ENCODE measurements at places on chromosomes 6 and 20.

DNA sequence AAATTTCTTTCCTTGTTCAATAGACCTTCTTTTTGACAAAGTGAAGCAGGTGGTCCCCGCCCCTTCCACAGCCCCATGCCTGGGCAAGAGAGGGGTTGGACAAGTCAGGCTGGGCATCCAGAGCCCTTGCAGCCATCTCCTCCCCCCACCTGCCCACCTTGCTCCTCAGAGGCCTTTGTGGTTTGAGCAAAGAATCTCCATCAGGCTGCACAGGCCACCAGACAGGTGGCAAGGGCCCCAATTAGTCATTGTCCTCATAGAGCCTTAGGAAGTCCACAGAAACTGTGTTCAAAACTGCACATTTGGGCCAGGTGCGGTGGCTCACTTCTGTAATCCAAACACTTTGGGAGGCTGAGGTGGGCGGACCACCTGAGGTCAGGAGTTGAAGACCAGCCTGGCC, 1.5 kb upstream of the MAPK13 start:
- no peak for DNase-seq

DNA sequence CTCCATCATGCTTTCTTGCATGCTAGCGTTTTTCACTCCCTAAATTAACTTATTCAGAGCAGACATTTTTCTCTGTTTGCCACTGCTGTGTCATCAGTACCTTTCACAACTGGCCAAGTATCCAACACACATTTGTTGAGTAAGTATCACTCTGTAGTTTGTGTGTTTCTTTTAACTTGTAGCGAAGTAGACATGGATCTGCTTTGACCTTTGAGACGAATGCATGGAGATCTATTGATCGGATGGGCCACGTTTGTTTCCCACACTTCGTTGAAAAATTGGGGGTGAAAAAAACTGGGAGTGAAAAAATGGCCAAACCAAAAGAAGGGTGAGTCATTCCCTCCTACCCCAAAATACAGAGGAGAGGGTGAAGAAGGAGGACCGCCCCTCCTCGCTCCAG, 12.9 kb upstream of the SLC9A8 start:
- DNase-seq: no peak

- no peak for DNase-seq
Observed at GRCh38 chr20:19370076-19371075, 157.9 kb downstream of the SLC24A3 start.

DNA sequence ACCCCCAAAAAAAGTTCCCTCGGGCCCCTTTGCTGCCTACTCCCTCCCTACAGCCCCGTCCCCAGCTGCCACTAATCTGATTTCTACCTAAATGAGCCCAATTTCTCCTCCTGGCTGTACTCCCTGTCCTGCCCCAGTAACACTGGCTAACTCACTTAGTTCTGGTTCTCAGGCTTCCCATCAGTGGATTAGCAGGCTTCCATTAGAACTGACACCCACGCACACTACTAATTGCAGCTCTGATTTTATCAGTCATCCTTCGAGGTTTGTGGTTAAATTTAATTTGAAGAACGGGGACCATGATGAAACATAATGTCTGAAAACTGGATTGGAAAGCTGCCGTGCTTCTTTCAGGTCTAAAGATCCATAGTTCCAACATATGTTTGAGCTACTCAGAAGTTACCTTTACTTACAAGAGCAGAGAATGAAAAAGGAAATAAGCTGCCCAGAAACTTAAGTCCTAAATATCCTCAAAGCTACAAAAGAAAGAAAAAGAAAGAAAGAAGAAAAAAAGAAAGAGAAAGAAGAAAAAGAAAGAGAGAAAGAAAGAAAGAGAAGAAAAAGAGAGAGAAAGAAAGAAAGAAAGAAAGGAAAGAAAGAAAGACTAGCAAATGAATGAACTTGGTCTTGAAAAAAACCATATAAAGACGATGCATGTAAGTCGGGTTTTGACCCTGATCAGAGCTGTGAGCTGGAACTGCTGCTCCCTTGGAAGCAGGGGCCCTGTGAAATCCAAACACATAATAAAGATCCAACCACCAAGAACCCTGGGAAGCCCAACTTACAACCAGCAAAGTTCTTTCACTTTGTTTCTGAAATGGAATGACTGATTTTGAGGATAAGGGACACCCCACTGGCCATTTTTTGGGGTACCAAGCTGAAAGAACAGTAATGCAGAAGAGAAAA, 51.7 kb downstream of the CNKSR3 start:
- DNase-seq: no peak

- no peak for DNase-seq
Observed at GRCh38 chr6:139129284-139129683, 5.6 kb upstream of the HECA start.

- DNase-seq: no peak
Observed at GRCh38 chr6:56169366-56169765, 78.0 kb downstream of the COL21A1 start.

DNA sequence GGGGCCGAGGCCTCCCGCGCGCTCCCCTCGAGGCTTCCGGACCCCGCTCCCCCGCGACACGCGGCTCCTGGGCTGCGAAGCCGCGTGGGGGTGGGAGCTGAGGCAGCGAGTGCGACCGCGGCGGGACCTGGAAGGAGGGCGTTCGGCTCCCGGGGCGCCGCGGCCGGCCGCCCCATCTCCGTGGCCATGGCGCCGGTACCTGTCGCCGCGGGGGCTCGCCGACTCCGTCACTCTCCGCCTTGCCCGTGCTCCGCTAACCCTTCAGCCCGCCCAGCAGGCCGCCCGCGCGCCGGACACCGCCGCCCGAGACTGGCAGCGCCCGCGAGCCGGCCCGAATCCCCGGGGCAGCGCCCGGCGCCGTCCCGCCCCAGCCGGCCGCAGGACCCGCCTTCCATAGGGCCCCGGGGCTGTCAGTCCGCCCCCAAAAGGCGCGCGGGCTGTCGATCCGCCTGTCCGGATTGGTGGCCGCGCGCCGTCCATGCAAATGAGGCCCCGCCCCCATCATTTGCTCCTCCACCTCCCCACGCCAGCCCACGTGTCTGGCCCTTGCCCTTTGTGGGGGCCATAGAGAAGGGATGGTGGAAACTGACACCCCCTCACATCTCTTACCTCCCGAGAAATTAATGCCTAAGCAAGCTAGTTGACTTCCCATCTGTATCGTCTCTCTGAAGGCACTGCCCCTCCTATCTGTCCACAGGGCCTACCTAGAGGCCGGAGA, at the start of gene FKBP5:
Gene FKBP5, minus strand, starts transcription at position 311 of the 718 bp plus-strand sequence. CDS start 46,091 bp downstream, outside the sequence.
- peak; percentile 96 for DNase-seq

DNA sequence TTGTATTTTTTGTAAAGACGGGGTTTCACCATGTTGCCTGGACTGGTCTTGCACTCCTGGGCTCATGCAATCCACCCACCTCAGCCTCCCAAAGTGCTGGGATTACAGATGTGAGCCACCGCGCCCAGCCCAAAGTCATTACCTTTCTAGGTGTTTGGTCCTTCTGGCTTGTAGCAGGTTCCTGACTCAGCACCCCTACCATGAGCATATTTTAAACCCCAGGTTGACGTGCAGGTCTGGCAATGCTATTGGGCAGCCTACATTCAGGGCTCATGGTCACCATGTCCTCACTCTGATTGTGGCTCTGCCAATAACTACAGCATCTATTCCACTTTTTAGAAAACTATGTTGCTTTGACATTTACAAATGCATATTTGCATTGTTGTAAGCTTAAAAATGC, 59.4 kb downstream of the IPCEF1 start:
- no peak for DNase-seq

GRCh38 chr20:46917155-46917554, 22.5 kb downstream of the EYA2 start:
- no peak for DNase-seq

- no peak for DNase-seq
Observed at GRCh38 chr20:44504402-44505307, 17.2 kb downstream of the SERINC3 start.

GRCh38 chr6:101083533-101084175, 202.5 kb upstream of the ASCC3 start:
- DNase-seq: no peak

- peak; percentile 62 for DNase-seq
Observed at GRCh38 chr20:49712996-49713752, 504 bp downstream of the B4GALT5 start.

DNA sequence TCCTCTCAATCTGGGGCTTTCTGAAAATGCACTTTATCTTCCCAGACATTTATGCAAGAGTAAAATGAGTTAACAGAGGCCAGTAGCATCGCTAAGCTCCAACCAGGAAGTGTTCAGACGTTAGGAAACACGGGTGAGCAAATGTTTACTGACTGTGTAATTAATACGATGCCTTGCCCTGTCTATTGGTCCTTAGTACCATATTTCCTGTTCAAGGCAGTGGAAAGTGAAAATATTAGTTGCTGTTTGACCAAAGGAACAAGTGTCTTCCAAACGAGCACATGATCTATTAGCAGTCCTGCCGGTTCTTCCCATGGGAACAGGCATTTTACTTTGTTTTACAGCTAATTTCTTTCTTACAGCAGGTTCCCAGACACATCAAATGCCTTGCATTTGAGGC, 311.1 kb upstream of the JAG1 start:
- no peak for DNase-seq

- DNase-seq: no peak
Observed at GRCh38 chr20:48460681-48461080, 367.1 kb downstream of the PREX1 start.

- no peak for DNase-seq
Observed at GRCh38 chr6:83539678-83540077, 27.3 kb downstream of the PRSS35 start.

- DNase-seq: no peak
Observed at GRCh38 chr20:57169162-57169561, 97.3 kb downstream of the BMP7 start.

GRCh38 chr6:170088582-170088955, 202.3 kb downstream of the DLL1 start:
- peak; percentile 62 for DNase-seq

GRCh38 chr6:47135772-47136171, 93.6 kb upstream of the ADGRF1 start:
- DNase-seq: no peak

GRCh38 chr6:124822204-124822613, 140.0 kb upstream of the RNF217 start:
- DNase-seq: no peak

DNA sequence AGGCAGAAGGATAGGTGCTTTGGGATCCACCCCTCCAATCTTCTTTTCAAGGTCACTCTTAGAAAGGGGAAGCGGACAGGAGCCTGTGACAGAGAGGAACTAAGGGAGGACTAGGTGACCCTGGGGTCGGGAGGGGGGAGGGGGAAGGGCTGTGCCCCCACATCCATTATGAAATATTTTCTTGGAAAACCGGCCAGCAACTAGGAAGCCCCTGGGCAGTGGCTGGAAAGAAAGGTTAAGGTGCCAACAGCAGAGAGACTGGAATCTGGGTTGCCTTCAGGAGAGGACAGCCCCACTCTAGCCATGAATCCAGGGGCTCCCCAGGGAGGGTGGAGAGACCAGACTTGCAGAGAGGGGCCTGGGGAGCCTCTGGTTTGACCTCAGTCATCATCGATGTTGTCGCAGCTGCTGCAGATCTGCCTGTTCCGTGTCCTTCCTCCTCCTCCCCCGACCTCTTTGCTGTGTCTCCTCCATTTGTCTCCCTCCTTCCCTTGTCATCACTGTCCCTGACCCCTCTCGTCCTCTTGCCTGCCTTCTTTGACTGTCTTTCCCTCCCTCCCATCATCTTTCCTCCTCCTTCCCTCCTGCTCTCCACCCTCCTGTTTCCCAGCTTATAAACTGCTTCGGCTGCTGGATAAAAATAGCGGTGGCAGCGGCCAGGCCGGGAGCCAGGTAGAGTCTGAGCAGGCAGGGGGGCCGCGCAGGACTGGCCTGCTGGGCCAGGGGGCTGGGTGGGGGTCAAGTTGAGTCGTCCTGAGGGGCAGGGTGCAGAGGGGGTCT, 3.2 kb downstream of the SLC29A1 start:
- no peak for DNase-seq

DNA sequence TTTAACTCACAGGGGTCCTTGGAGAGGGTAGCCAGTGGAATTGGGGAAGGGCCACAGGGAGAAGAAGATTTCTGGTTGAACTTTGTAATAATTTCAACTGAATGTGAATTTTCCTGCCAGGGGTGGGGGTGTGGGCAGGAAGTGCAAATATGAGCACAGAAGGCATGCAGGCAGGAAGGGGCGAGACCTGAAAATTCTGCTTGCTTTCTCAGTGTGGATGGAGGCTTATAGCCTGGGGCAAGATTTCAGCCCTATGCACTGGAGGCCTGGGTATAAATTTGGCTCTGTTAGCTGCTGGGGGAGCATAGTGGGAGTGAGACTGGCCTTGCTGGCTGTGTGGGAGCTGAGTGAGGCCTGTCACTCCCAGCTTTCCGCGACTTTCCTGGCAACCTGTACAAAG, 54.4 kb downstream of the PERP start:
- no peak for DNase-seq

DNA sequence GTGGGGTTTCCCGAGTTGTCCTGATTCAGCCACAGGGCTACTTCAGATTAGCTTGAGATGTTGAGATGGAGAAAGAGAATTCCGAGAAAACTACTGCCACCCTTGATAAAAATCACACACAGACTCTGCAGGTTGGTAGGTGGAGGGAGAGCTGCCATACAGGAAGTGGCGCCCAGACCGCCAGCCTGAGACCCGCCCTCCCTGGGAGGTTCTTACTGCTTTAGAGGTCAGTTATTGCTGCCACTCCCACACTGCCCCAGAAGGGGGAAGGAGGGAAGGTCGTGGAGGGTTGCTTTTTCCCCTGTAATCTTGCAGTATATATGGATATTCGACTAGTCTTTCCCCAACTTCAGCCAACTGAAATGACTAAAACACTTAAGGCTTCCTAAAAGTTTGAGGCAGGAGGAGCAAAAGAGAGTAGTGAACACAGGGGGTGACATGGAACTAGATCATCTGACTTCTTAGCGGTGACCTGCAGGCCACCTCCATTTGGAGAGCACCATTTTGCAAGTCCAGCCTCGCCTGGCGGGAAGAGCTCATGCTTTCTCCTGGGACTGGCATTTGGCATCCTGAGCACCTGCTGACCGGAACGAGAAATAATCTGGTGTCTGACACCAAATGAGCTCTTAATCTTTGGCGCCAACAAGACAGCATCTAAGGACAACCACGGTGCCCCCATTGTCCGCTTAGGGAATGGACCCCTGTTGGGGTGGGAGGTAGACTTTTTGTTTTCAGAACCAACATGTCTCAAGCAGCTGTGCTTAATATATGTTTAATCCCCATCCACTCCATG, 35.7 kb upstream of the SLC22A1 start:
- DNase-seq: no peak

- DNase-seq: no peak
Observed at GRCh38 chr6:43262000-43262779, 18.9 kb downstream of the TTBK1 start.

GRCh38 chr6:166423781-166424180, 41.0 kb upstream of the MPC1 start:
- no peak for DNase-seq

GRCh38 chr6:73180076-73180738, 45.1 kb downstream of the KHDC1L start:
- no peak for DNase-seq

GRCh38 chr20:23115822-23116221, 29.7 kb upstream of the CD93 start:
- DNase-seq: peak; percentile 71

DNA sequence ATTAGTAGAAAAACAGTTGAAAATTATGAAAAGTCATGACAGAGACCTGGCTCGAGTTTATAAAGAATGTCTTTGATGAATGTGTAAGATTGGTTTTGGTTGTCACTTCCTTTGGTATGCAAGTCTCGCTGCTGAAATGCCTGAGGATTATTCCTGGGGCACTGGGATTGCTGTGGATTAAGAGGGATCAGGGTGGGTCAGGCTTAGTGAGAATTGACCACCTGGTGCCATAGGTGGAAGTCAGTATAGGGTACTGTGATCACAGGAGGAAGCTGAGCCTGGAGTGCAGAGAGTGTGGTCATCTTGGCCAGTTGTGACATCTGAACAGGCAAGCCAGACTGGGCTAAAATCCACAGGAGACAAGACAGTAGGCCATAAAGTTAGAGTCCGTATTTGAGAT, 34.9 kb downstream of the CEP43 start:
- no peak for DNase-seq

- no peak for DNase-seq
Observed at GRCh38 chr6:16375843-16376242, 137.5 kb downstream of the GMPR start.

Measured in GM12865 (cell line).